NCI-H446 (cell line): ENCODE measurements at places on chromosomes 16 and 17.

DNA sequence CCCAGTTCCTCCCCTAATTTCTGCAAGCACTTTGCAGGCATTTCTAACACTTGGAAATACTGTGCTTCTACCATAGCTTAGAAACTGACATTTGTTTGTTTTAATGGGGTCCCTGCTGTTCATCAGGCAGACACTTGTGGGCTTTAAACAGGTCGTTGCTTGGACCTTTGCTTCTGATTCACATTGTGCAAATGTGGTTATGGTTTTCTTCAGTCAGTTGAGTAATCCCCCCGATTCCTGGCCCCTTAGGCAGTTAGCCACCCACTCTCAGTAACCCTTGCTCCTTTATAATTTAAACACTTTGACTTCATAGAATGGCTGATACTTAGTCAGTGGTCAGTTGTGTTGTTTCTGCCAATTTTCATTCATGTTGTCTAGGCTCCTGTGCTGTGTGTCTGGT is 39.4 kb downstream of the SLC47A1 start:
- no peak for DNase-seq

GRCh38 chr17:81093619-81094508 is 58.9 kb downstream of the BAIAP2 start:
- DNase-seq: no peak

- no peak for DNase-seq
These were observed 3.0 kb upstream of the NLRC3 start for GRCh38 chr16:3580251-3580651.

GRCh38 chr16:16797239-16797638 is 418.3 kb downstream of the NPIPA7 start:
- no peak for DNase-seq

DNA sequence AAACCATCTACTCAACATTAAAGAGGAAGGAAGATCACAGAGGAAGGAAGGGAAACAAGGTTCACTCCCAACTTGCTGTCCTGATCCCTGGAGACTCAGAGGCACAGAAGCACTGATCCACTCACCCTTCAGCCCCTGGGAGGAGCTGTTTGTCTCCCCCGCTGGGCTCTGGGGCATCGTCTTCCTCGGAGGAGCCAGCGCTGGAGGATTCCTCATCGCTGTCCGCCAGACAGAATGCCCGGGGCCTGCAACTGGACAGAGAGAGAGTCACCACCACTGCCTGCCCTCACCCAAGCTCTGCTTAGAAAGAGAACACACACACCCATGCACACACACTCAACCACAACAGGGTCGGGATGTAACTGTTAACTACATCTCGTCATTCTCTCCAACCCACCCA is 24.8 kb upstream of the ERN1 start:
- DNase-seq: no peak

DNA sequence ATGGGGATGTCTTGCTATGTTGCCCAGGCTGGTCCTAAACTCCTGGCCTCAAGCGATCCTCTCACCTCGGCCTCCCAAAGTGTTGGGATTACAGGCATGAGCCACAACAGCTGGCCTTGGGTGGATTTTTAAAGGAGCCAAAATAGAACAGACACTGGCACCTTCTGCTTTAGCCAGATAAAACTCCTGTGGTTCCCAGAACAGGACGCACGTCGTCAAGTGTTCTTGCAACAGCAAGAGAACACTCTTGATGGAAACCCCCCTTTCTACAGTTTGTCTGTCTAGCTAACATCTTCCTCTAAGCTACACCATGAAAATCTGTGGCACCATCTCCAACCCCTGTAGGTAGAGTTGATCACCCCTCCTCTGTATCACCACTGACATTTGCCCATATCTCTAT is 122.6 kb downstream of the NPIPB5 start:
- no peak for DNase-seq

DNA sequence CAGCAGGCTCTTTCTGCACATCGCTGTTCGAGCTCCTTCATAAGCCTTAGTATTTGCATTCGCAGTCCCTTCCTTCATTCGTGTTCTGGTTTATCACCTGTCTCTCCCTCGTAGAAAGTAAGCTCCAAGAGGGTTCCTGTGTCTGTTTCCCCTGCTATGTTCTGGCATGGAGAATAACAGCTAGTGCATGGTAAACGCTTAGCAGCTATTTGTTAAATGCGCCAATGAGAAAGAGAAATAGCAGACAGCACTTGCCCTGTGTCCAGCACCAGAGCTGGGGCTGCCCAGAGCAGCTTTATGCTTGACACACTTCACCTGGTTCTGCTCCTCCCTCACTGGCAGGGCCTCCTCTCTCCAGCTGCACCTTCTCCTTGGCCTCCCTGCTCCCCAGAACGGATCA is 5.5 kb downstream of the ZNF688 start:
- no peak for DNase-seq

DNA sequence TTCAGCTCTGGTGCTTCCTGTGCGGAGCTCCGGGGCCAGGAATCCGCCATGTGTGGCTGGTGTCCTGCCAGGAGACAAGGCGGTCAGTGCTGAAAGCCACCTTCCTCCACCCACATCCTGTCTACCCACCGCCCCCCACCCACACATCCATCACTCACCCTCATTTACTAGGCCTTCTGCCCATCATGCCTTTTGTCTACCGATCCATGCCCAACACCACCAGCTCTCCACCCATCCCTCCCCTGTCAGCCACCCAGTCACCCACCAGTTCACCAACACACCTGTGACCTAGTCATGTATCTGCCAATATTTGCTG is 241.4 kb downstream of the KATNIP start:
- DNase-seq: no peak

- no peak for DNase-seq
These were observed 12.2 kb upstream of the CXCL16 start for GRCh38 chr17:4751932-4752331.

DNA sequence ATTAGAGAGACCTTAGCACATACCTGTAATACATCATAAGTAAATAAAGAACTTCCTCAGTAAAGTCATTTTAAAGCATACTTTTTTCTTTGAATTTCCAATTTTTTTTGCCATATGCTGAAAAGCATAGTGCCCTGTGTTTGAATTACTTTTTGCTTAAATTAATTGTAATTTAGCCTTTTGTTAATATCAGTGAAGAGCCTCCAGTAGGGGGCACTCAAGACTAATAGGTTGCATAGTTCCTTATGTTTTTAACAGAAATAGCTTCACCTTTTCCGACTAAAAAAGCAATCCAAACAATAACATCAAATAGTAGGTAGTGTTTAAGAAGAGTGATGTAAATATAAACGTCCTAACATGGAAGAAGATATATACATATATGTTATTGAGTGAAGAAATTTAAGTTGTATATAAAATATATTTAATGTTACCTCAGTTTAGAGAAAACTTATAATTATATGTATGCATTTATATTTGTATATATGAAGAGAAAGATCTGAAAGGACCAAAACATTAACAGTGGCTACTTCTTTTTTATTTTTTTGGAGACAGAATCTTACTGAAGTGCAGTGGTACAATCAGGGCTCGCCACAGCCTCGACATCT is 18.6 kb downstream of the RAD51C start:
- peak; percentile 63 for DNase-seq

DNA sequence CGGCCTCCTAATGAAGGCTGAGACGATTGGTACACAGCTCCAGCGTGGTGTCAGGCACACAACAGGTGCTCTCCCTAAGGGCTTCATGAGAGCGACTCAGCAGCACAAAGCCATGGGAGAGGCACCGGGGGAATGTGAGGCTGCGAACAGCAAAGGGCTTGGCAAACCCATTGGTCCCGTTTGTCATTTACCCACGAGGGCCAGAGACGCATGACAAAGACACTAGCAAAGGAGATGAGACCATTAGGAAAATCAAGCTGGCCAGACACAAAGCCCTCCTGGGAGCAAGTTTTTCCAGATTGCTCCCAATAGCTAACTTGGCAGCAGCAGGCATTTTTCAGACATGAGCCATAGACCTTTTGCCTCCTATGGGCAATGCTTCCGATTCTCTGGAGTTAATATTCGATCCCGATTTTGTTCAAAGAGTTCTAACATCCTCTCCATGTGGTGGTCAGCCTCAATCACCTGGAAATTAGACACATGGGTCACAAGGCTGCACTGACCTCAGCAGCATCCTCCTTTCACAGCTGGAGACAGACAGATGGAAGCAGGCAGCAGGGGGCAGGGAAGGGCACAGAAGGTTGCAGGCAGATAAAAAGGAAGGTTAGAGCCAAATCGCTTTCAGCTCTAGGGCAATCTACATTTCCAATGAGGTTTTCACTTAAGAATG is 38.2 kb downstream of the TK2 start:
- DNase-seq: peak; percentile 61

GRCh38 chr16:56370185-56370874 is 55.0 kb downstream of the AMFR start:
- DNase-seq: no peak

DNA sequence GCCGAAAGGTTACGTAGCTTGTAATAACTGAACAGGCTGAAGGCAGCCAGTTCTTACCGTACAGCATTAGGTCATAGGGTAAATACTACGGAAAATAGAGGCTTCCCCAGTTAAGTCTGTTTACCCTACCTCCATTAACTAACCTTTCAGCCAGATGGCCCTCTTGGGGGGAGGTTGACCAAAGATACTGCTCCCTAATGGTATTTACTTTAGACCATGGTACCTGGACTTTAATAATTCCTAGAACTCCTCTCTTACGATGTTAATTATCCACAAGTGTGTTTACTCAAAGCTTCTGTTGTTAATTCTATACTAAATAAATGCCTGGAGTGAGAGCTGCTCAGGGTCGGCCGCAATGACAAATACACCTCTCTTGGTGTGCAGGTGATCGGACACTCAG is 9.8 kb upstream of the ADAT1 start:
- no peak for DNase-seq

DNA sequence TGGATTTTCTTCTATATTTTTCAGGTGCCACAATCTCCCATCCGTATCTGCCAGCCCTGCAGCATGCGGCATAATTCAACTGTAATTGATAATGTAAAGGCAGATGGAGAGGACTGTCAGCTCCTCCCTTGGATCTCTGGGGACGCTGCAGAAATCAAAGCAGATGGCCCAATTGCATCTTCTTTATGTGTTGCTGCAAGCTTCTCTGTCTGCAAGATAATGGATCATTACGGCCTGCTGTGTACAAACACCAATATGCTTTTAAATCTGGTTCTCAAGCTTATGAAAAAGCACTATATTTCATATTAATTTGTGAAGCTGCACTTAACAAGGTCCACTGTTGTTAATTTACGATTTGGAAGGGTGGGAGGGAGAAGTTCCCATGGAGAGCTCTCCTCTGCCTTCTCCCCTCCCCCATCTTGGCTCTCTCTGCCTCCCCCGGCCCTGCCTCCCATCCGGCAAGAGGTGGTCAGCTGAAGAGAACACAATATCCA is 607.5 kb downstream of the TOX3 start:
- DNase-seq: no peak

DNA sequence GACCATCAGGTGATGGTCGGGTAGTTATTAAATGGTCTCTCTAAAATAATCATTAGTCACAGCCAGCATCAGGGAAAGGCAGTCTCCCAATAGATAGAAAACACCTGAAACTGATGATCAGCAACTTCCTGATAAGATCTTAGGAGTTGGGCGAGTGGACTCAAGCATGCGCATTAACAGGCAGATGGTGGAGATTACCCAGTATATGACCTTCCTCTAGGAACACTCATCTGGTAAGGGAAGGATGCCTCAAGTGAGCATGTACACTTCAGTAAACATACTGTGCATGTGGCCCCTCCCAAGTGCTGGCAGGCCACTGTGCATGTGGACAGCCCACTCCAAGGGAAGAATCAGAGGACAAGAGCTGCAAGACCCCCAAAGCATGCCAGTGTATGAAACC is 105.9 kb downstream of the ABCC12 start:
- no peak for DNase-seq

DNA sequence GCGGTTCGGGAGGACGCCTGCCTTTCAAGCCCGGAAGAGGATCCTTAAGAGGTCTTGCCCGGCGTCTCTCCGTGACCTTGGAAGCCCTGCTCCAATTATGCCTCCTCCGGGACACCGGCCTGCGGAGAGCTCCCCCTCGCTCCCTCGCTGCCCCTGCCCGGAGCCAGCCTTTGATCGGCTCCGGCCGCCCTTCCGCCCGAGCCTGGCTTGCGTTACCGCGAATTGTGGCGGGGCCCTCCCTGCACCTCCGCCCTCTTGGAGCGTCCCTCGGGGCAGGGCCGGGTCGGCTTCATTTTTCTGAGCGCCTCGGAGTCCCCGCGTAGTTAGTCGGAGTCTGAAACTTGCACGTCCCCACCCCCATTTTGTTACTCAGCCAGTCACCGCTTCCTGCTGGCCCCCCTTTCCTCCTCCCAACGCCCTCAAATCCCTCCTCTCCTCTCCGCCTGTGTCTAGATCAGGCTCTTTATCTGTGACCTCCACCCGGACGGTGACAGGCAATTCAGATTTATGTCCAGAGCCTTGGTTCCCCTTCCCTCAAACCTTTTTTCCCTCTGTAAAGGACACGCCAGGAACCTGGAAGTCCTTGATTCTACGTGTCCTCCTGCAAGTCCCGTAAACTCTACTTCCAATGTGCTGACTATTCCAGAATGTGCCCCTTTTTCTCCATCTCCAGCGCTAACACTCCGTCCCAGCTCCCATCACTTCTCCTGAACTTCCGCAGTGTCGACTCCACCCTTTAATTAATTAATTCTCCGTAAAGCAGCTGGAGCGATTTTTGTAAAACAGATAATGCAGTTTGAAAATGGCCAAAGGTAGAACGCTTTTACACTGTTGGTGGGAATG is 569 bp upstream of the RABEP2 start:
- DNase-seq: peak; percentile 74

GRCh38 chr17:979212-979538 is 401 bp downstream of the NXN start:
- no peak for DNase-seq

DNA sequence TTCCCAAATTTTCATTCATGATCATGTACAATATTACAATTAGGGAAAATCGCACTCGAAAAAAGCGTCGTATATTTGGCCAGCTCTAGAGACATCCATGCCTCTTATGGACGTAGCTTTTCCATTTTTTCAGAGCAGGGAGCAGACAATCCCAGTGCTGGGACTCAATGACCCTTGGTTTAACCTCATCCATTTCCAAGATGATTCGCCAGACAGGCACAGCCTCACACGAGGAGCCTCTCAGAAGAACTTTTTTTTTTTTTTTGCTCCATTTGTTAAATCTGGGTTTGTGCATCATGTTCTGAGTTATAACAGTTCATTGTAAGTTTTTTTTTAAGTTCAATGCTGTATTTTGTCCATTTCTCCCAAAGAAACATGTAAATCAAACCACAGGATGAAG is 92.1 kb downstream of the ZDHHC7 start:
- no peak for DNase-seq

- DNase-seq: no peak
These were observed 2.7 kb downstream of the CTDNEP1 start for GRCh38 chr17:7248796-7249195.

- peak; percentile 0 for DNase-seq
These were observed 1425.1 kb upstream of the CDH8 start for GRCh38 chr16:63461248-63461841.
